SK-MEL-5 (cell line): ENCODE measurements at places on chromosomes 1 and 21.
A peak's percentile ranks its signal among the peaks of the same experiment; 100 is the strongest.

DNA sequence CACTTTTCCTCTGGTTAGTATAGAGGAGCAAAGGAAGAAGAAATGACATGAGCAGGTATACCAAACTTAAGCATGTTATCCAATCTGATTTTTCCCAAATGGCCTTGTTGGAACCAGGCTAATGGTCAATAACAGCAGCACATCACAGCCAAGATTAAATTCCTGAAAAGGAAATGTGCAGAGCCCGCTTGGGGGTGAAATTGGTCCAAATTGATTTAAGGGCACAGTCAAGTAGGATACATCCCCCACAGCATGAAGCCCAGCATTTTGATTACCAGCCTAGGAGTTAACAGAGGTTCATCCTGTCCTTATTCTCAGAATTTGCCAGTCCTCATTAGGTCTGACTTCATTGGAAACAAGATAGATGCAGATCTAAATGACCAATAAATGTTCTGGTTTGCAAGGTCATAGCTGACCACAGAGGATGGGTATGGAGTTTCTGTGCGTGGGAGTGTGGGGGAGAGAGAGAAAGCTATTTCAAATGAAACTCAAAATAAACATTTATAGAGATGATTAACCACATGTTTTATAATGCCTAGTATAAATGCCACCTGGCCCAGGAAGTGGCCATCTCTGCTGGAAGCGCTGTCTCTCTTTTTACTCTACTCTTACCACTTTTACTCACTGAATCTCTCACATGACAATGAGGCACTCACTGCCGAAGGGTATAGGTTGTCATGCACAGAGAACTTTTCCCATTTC lies 38.7 kb downstream of the RGS5 start:
- DNase-seq: no peak

DNA sequence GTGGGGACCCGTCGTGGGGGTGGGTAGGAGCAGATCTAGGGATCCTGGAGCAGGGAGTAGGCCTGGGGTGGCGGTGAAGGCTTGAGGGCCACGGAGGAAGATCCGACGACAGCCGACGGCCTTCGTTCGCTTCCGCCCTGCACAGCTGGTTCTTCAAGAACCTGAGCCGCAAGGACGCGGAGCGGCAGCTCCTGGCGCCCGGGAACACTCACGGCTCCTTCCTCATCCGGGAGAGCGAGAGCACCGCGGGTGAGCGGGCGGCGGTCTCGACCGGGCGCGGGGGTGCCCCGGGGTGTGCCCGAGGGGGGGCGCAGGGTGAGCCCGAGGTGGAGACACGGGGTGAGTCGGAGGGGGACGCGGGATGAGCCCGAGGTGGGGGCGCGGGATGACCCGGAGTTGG lies 16.5 kb upstream of the HDAC1 start:
- DNase-seq: no peak

- DNase-seq: no peak
Measured at GRCh38 chr1:177351361-177352108, 180.8 kb downstream of the BRINP2 start.

DNA sequence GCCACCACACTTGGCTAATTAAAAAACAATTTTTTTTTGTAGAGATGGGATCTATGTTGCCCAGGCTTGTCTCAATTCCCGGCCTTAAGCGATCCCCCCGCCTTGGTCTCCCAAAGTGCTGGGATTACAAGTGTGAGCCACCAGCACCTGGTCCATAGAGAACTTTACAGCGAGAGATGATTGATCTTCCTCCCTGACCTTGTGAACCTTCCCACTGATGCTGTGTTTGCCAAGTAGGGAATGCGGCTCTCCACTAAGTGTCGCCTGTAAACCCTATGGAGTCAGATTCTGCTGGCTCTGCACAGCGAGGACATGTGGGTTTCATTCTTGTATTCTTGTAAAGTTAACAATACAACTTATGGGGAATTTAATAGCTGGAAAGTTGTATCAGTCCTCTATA lies 81.3 kb upstream of the LYST start:
- no peak for DNase-seq

DNA sequence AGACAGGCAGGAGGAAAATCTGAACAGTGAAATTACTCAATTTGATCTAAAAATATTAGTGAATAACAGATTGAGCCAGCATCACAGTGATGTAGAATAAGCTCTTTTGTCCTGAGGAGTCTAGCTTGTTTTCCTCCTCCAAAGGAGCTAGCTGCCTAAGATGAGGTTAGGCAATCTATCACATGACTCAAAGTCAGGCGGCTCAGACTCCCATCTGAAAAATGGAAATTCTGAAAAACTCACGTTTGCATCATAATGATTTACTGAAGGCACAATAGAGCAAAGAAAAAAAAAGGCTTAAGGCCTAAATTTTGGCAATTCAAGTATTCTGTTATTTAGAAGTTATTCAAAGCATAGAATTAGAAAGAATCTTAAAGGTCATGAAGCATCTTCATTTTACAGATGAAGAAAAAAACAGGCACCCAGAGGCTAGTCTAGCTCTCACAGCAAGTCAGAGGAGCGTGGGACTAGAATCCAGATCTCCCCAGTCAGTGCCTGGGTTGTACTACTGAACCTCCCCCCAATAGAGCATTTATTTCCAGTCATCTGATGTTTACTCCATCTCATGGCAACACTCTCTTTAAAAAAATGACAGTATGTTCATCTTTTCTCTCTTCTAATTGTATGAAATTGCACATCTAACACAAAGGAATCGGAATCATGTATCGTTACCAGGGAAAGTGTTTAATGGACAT lies 62.5 kb upstream of the ATF3 start:
- DNase-seq: peak; percentile 81

- DNase-seq: no peak
Measured at GRCh38 chr1:3179471-3179870, 110.5 kb downstream of the PRDM16 start.

GRCh38 chr1:201504799-201505502 lies 2.0 kb downstream of the CSRP1 start:
- no peak for DNase-seq

DNA sequence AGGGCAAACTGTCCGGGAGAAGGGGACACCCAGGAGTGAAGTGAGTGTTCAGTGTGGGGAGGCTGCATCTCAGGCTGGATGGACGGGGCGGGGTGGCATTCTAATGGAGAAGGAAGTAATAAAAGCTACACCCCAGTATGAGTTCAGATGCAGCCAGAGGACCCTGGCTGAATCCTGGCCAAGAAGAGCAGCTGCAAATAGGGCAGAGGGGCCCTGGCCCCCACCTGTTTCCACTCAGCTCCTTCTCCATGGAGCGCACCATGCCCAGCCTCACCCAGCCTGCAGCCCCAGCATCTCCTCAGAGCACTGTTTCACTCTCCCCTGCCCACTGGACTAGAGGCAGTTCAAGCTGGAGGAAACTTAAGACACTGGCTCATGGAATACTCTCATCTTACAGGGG lies 46.4 kb downstream of the KCND3 start:
- DNase-seq: no peak

- DNase-seq: no peak
Measured at GRCh38 chr1:180544050-180544449, 14.7 kb upstream of the OVAAL start.

DNA sequence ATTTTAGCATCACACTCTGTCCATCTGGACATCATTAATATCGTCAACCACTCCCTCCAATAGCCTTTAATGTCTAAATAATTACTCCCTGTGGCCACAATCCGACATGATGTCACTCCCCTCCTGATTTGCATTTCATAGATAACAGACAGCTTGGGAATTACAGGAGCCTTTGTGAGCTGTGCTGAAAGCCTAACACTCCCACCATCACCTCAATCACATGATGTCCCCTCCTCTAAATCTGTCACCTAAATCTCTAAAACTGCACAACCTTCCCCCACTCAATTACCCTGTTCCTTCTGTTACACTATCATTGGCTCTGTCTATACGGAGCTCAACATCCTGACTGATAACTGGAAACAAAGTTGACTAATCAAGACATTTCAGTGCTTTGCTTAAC lies 14.3 kb downstream of the NHLH2 start:
- no peak for DNase-seq

DNA sequence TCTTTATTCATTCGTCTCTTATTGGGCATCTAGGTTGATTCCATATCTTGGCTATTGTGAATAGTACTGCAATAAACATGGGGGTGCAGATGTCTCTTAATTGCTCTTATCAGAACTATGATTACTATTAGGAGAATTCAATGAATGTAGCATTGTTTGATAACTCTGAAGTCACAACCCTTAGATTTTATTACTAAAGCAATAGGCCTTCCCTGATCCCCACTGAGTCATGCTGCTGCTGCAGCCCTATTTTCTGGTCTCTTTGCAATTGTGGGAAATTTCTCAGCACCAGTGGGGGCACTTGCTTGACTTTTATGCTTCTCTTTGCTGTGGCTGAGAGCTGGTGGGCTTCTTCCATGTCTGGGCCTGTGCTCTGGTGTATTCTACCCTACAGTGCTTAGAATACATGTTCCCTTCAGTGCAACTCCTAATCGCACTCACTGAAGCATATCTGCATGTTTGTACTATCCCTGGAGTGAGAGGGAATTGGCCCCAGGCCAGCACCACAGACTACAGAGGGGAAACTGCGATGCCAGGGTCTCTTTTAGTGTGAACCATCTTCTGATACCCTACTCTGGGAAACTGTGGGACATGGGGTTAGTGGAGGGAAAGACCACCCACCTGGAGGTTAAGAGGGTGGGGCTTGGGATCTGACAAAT lies 52.2 kb upstream of the ROR1 start:
- no peak for DNase-seq

DNA sequence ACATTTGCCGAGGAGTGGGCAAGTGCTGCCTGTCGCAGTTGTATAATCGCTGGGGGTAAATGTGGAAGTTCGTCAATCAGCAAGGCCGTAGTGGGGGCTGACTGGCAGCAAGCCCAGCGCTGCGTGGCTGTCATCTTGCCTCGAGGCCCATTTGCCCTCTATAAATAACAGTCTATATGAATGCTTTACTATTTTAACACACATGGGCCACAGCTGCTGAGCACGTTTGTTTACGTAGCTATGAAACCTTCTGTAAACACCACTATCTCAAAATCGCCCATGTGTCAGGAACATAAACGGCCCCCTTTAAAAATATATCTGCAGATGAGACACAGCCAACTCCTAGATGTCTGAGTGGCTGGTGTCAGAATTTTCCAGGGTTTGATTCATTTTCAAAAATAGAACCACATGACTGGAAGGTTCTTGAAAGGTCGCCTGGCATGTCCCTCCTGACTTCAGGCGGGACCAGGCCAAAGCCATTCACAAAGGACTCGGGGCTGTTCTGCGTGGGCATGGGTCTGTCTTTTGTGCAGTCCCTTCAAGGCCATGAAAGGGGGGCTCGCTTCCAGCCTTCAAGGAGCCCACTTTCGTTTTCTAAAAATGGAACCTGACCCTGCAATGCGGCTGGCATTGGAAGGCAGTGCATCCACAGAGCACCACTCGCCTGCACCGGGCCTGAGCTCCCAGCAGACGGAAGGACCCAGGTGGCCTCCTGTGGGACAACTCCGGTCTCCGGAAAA lies 205.5 kb downstream of the KCNJ6 start:
- peak; percentile 35 for DNase-seq

DNA sequence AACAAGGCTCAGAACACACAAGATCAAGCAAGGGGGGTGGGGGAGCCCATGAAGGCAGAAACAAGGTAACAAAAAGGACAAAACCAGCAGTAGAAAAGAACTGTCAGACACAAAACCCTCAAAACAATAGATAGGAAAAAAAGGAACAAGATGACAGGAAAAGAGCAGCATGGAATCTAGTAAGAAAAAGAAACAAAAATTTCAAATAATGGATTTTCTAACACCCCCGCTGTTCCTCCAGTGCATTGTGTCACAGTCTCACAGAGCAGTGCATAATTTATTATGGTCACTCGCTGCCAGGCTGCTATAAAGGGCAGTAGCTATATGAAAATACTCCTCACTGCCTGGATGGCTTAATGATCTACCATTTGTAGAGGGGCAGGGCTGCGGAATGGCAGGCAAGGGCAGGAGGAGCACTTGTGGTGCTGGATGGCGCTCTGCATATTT lies 567.9 kb downstream of the DPYD start:
- DNase-seq: no peak

- no peak for DNase-seq
Measured at GRCh38 chr1:32771561-32772280, 45.4 kb downstream of the YARS1 start.

GRCh38 chr1:184827600-184828368 lies 73.1 kb upstream of the EDEM3 start:
- no peak for DNase-seq

- no peak for DNase-seq
Measured at GRCh38 chr1:6005276-6005917, 13.2 kb upstream of the NPHP4 start.

GRCh38 chr1:204419064-204419403 lies 7.4 kb upstream of the PPP1R15B start:
- no peak for DNase-seq

DNA sequence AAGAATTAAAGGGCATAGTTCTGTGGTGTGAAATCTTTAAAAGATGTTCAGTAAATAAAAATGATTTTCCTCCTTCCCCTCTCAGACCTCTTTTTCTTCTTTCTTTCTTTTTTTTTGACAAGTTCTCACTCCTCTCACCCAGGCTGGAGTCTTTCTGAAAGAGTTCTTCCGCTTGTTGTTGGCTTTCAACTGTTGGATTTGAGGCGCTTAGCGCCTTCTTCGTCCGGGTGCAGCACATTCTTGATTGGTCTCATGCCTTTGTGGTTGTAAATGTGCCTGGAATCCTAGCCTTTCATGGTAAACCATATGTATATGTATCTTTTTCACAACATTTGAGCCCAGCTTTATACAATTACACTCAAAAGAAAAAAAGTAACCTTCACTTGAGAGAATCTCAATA lies 980 bp upstream of the METTL18 start:
- no peak for DNase-seq

GRCh38 chr21:44407493-44407892 lies 47.8 kb upstream of the LRRC3 start:
- no peak for DNase-seq

- DNase-seq: peak; percentile 60
Measured at GRCh38 chr1:222090103-222090502, 348.2 kb upstream of the DUSP10 start.

GRCh38 chr1:230940848-230941247 lies 37.8 kb downstream of the TTC13 start:
- no peak for DNase-seq

DNA sequence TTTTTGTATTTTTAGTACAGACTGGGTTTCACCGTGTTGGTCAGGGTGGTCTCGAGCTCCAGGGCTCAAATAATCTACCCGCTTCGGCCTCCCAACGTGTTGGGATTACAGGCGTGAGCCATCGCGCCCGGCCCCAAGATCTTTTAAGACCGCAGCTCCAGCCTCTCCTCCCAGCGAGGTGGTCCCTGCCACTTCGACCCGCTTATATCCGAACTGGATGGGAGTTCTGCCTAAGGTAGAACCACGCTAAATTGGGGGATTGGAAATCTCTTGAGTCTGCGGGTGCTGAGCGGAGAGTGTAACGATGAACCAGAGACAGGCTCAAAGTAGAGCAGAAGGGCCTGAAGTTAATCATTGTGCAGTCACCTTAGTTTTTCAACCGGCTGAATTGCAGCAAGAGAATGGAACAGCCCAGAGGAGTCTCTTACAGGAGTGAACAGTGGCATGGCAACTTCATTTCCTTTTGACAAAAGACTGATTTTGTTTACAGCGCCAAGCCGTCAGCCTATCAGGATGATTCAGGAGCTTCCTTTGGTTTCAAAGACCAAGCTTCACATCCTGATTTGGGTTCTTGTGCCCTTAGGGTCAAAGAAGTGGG lies 726 bp upstream of the CYB5R1 start:
- no peak for DNase-seq

- DNase-seq: no peak
Measured at GRCh38 chr1:146020058-146021049, 1.2 kb downstream of the HJV start.
